ENCODE measurements at places on chromosomes 7 and 10.

DNA sequence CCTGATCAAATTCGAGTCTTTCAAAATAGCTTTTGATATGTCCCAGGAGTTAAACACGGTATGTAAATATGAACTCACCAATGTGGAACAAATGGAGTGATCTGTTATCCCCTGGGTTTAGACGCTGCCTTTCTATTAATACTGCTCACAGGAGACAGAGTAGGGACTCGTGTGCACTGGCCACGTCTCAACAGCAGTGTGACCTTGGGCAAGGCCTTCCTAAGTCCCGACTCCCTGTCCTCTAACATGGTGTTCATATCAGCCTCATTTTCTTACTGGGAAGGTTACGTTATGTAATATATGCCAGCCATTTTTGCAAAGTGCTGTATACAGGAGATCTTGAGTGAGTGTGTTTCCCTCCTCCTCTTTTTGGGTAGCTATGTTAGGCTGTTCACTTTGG lies 1.8 kb downstream of the WDR37 start:
- no peak for DNase-seq

DNA sequence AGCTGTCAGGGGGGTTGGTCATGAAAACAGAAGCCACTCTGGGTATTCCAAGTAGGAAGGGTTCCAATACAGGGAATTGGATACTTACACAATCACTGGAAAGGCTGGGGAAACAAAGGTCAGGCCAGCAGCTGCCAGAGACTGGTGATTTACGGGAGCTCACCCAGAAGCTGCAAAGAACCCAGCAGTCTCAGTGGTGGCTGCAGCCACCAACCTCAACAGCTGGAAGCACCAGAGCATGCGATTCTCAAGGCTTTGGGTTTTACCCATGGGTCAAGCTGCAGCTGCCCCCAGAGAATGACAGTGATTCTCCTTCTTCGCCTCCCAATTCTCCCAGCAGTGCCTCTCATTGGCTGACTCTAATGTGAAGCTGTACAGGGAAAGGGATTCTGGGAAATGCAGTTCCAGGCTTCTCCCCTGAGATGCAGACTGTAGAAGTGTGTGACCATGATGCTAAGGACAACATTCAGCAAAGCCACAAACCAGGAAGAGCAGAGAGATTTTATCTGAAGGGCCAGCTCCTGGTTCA lies 107.2 kb upstream of the TCF7L2 start:
- no peak for DNase-seq

DNA sequence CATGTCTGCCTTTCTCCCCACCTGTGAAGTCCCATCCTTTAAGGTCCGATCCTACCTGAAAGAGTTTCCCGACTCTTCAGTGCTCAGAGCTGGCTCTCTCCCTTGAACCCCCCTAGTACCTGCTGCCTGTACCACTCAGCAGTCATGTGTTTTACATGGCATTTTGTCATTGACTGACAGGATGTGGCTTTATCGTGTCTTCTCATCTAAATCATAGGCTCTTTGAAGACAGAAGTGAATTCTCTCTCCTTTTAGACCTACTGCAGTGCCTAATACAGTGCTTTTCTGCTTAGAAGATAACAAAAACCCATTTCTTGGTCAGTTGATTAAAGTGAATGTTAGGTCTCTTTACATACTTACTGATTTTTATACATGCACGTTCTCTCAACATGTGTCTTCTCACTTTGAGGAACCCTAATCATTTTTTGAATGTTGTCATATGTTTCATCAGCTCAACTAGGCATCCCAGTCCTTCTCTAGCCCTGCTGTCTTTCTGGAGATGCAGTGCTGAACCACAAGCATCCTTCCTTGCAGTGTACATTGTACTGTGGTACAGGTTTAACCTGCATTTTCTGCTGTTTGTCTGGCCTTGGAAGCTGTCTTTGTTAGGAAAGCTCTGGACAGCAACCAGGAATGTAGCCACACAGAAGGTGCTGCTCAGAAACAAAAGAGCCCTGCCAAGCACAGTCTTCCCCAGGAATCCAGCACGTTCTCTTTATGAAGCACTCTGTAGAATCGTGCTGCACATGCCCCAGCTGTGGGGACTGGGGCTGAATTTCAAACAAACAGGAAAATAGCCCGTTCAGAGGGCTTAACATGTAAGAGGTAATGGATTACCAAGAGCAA lies 28.1 kb upstream of the LRRC4 start:
- no peak for DNase-seq

DNA sequence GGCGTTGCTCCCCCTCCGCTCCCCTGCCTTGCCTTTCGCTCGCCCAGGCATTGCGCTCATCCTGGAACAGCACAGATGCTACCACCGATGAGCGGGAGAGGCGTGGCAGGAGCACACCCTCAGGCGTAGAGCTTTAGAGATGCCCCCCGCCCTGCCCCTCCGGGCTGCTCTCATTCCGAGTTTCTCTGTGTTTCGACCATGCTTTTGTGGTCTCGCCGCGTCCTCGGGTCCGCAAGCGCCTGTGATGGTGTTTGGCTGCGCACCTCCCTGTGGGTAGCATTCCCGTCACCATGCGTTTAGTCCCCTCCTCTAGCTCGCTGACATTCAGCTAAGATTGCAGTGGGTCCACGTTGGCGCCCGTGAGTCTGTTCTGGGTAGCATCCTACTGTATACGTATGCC lies 18.7 kb downstream of the NOM1 start:
- DNase-seq = no peak

DNA sequence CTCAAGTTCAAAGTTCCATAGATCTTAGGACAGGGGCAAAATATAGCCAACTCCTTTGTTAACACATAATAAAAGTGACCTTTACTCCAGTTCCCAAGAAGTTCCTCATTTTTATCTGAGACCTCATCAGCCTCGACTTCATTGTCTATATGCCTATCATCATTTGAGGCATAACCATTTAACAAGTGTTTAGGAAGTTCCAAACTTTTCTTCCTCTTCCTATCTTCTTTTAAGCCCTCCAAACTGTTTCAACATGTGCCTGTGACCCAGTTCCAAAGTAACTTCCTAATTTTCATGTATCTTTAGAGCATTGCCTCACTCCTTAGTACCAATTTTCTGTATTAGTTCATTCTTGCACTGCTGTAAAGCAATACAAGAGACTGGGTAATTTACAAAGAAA lies 569.1 kb downstream of the ANKRD7 start:
- DNase-seq = no peak

GRCh38 chr7:157745721-157746709 lies 409.2 kb downstream of the DNAJB6 start:
- DNase-seq = no peak

- DNase-seq = no peak
These were observed 300.8 kb downstream of the GRID1 start for GRCh38 chr10:86065711-86066251.

GRCh38 chr7:128390871-128391565 lies 18.8 kb downstream of the IMPDH1 start:
- DNase-seq = no peak

GRCh38 chr7:16646472-16647072 lies 591 bp downstream of the BZW2 start:
- no peak for DNase-seq

DNA sequence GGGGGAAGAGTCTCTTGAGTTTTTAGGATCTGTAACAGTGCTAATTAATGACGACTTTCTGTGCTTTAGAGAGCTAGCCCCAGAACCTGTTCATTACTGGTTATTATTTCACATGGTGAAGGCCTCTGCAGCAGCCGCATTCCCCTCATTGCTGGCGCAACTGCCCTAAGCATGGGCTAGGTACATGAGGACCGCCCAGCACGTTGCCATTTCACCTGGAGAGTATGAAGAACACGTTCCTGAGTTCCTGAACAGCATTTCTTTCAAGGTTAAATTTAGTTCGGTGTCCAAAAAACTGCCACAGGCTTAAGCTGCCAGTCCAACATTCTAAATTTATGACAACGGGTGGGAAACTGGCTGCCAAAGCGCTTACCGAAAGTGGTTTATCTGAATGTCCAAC lies 177.0 kb downstream of the DNAH11 start:
- DNase-seq = no peak

- no peak for DNase-seq
These were observed 672 bp upstream of the DDX56 start for GRCh38 chr7:44574287-44574872.

DNA sequence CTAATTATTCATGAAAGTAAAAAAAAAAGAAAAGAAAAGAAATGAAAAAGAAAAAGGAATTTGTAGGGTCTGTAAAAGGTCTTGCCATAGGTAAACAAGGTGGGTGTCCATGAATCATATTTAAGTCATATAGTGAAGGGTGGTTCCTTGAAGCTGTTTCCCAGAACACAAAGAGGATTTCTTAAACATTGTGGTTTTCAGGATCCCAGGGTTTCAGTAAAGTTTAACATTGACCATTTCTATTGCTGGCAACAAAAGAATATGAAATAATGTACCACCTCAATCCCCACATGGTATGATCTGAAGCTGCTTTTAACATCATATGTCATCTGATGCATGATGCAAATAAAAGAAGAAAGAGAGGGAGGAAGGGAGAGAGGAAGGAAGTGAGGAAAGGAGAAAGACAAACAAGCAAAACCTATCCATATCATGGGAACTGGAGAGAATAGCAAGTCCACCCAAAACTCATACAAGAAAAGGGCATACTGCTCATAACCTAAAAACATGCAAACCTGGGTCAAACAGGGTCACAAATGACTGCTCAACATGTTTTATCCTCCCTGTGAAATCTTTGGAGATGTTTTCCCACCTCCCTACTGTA lies 663.5 kb downstream of the SORCS1 start:
- no peak for DNase-seq

GRCh38 chr7:100048680-100049079 lies 894 bp upstream of the ZSCAN21 start:
- DNase-seq = no peak

- no peak for DNase-seq
These were observed 530 bp upstream of the ANXA7 start for GRCh38 chr10:73414230-73414945.

GRCh38 chr10:93542358-93542791 lies 24.1 kb upstream of the FFAR4 start:
- no peak for DNase-seq

GRCh38 chr7:92423710-92424131 lies 23.6 kb upstream of the GATAD1 start:
- no peak for DNase-seq

- DNase-seq = no peak
These were observed 65.7 kb downstream of the TLL2 start for GRCh38 chr10:96448021-96448457.

DNA sequence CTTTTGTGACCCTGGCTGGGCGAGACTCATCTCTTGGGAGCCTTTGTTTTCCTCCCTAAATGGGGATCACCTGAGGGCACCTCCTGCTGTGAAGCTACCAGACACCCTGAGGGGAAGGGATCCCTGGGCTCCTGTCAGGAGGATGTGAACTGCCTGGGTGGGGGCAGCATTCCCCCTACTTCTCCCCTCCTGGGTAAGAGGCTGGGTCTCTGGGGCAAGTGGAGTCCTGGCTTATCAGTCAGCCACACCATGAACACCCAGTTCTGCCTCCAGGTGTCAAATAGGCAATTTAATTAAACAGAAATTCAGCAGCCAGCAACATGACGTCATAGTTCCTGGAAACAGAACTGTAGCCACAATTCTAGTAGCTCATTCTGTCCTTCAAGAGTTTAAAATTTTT lies 97.7 kb upstream of the RET start:
- DNase-seq = no peak

DNA sequence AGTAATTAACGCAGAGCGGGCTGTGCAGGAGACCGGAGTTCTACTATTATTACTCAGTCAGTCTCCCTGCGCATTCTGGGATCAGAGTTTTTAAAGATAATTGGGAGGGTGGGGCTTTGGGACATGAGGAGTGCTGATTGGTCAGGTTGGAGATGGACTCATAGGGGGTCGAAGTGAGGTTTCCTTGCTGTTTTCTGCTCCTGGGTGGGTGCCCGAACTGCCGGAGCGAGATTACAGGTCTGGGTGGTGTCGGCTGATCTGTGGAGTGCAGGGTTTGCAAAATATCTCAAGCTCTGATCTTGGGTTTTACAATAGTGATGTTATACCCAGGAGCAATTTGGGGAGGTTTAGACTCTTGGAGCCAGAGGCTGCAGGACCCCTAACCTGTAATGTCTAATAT lies 3.9 kb upstream of the LRRC27 start:
- DNase-seq = no peak

DNA sequence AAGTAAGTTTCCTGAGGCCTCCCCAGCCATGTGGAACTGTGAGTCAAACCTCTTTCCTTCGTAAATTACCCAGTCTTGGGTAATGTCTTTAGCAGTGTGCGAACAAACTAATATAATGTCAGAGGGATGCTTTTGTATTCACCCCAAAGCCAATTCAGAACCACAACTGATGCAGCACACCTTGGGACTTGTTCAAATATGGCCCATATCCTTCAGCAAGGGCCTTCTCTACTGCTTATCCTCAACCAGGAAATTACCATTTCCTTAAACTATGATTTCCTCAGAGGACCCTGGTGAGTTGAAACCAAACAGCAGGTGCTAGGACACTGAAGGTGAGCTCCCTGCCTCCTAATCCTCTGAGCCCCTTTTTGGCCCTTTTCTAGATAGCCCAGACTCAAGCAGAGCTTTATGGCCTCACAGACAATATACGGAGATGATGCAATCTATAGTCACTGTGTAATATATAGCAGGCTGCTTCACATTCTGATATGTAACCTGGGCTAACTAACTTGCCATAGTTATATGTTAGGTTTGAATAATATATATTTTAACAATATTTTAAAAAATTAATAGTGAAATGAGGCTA lies 15.2 kb downstream of the SRI start:
- no peak for DNase-seq

DNA sequence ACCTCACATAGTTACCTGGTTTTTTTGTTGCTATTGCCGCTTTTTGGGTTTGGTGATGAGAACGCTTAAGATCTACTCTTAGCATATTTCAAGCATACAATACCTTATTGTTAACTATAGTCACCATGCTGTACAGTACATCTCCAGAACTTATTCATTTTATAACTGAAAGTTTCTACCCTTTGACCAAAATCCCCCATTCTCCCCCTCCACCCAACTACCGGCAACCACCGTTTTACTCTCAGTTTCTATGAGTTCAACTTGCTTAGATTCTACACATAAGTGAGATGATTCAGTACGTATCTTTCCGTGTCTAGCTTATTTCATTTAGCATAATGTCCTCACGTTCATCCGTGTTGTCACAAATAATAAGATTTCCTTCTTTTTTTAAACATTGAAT lies 86.7 kb upstream of the IL6 start:
- no peak for DNase-seq

DNA sequence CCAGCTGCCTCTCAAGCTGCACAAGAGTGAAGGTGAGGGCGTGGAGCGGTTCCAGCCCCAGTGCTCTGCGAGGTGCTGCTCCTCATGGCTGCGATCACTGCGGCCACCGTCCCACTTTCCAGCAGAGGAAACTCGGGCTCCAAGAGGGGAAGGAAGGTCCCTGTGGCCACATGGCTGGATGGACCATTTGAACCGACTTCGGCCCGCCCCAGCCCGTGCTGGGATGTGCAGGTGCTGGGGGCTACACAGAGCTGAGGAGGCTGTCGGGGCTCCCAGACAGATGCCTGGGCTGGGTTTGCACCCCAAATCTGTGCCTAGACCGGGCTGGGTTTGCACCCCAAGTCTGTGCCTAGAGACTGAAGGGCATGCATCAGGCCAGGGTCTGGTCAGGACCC lies 186.6 kb downstream of the DNAJB6 start:
- no peak for DNase-seq

- DNase-seq = no peak
These were observed 89.0 kb upstream of the SVIL start for GRCh38 chr10:29723726-29724125.
